HFFc6 (cell line): ENCODE measurements at places on chromosomes 12 and 14. TPM values are rescaled to one million over a fixed set of nuclear protein-coding genes. Genes with fewer than 3 reads are reported as not detected.

DNA sequence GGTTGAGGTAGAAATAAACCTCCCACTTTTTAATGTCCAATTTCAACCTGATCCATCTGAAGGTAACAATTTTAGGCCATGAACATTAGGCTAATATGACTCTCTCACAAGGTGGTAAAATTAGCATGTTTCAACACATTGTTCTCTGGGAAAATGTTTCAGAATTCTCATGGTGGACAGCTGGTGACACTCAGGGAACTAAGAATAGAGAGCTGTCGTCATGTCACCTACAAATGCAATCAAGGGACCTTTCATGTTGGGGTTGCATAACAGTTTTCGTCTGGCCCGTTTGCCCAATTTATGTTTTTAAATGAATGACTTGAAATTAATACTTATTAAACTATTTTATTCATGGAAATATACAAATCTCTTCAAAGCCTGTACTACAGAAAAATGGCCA, 180.7 kb upstream of the PRICKLE1 start:
- DNase-seq, result no peak

GRCh38 chr12:111981987-111982386, 31.0 kb downstream of the TMEM116 start:
- no peak for DNase-seq

DNA sequence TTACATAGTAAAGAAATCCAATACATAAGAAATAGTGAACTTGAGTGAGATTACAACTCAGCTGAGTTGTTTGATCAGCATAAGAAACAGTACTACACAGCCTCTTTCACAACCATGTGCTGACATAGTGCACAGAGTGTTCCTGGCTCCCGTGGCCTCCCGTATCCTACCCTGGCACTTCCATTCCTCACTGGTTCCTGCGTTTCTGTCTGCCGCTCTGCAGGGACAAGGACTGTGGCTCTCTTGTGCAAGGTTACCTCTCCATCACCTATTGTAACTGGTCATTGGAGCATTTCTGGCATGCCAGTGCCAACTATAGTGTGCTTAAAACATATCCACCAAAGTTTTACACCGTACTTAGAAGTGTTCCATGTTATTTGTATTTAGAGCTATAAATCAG, 46.3 kb upstream of the PCED1B start:
- no peak for DNase-seq

DNA sequence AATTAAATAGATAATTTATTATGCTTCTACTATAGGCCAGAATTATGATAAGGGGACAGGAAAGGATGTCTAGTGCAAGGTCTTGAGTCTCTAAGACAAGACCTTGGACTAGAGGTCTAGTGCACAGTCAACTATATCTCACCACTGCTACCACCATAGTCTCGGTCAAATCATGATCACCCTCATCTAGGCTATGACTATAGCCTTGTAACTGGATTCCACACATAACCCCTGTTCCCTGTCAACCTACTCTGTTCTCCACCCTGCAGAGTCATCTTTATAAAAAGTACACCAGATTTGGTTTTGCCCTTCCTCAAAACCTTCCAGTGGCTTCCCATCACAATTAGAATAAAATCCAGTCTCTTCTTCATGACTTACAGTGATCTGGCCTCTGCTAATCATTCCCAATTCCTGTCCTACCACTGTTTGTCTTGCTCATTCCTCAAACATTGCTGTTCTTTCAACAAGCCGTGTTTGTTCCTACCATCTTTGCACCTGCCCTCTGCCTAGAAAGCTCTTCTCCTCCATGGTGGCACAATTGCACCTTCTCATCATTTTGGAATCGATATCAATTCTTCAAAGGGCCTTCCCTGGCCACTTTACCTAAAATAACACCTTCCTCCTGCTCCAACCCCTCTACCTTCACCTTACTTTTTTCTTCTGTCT, 169.4 kb downstream of the FOXN3 start:
- no peak for DNase-seq

DNA sequence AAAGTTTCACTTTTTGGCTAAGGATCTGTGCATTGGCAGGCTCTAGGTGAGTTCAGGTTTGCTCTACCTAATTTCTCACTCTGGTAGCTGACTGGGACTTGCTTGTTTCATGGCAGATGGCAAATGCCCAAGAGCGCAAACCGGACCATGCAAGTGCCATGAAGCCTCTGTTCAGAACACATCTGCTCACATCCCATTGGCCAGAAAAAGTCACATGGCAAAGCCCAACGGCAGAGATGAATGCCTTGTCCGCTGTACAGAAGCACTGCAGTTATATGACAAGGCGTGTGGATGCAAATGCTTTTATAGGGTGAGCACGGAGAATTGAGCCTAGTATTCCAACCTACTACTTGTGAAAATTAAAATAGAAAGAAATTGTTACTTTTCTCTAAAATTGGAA, 202.2 kb upstream of the HMGA2 start:
- DNase-seq, result no peak

MYRFL gene
- not detected in 3 replicates for total RNA-seq

GRCh38 chr14:92217936-92218335, 96.2 kb downstream of the CPSF2 start:
- DNase-seq, result no peak

DNA sequence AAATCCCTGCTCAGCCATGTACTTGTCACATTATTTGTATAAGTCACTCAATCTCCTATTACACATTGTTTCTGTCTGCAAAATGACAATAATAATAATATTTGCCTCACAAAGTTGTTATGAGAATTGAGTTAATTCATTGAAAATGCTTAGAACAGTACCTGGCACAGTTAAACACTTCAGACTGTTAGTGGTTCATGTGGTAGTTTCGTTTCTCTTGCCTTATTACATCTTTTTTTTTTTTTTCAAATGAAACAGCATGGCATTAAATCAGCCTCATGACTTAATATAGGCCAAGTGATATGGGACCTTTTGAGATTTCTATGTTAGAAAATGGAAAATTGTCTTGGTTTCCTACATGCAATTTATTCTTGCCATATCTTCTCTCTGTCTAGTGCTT, 71.0 kb upstream of the CRY1 start:
- DNase-seq, result no peak

DNA sequence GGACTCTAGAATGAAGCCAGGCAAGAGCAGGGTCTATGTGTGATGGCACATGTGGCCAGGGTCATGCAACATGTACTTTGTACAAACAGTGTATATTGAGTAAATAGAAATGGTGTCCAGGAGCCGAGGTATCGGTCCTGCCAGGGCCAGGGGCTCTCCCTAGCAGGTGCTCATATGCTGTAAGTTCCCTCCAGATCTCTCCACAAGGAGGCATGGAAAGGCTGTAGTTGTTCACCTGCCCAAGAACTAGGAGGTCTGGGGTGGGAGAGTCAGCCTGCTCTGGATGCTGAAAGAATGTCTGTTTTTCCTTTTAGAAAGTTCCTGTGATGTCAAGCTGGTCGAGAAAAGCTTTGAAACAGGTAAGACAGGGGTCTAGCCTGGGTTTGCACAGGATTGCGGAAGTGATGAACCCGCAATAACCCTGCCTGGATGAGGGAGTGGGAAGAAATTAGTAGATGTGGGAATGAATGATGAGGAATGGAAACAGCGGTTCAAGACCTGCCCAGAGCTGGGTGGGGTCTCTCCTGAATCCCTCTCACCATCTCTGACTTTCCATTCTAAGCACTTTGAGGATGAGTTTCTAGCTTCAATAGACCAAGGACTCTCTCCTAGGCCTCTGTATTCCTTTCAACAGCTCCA, 39.6 kb downstream of the DAD1 start:
- DNase-seq, result no peak

DNA sequence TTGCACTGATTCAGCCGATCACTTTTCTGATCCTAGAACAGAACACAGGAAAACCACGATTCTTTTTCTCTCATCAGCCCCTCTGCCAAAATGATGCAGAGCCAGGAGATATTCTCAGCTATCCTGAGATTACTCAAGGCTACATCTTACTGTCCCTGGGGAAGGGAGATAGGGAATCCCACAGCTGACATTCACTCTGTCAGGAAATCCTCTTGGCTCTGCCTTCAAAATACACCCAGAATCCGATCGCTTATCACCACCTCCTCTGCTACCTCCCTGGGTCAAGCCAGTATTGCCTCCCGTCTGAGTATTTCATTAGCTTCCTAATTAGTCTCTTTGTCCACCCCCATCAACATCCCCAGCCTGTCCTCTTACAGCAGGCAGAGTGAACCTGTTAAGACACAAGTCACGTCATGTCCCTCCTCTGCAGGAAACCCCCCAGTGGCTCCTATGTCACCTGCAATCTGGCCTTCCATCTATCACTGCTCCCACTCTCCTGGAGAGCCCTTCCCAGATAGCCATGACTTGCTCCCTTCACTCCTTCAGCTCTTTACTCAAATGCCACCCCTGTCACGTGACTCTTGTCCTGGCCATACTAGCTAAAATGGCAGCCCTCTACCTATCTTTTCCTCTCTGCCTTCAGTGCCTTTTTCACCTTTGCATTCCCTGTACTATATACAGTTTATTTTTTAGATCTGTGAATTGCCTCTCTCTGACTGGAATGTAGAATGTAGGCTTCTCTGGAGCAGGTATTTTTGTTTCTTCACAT, 70.3 kb downstream of the GALNT4 start:
- DNase-seq, result no peak

DNA sequence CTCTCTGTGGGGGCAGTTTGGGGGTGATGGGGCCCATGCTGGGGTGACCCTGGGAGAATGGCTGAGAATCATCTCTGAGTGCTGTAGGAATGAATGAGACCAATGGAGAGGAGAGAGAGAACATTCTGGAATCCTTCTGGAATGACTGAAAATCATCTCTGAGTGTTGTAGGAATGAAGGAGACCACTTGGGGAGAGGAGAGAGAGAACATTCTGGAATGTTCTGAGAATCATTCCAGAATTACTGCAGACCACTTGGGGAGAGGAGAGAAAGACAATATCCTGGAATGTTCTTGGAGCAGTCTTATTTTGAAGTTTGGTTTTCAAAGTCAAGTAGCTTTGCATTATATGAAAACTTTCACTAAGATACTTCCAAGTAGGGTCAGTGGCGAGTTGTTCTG, 64.3 kb downstream of the ZNF664 start:
- no peak for DNase-seq

- no peak for DNase-seq
Observed at GRCh38 chr14:33596211-33597080, 354.4 kb downstream of the EGLN3 start.

DNA sequence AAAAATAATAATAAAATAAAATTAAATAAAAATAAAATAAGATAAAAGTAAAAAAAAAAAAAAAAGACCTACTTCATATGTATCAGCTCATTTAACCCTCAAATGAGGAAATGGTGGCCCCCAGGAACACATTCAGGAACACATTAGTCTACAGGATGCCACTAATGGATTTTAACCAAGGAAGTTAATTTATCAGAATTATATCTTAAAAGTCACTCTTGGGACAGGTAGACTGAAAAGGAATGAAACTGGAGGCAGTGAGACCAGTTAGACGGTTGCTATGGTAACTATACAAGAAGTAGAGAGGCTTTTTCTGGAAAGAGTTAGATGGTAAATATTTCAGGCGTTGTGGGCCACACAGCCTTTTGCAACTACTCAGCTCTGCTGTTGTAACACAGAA, 54.9 kb downstream of the SCN8A start:
- DNase-seq, result no peak
